Muscle of arm (tissue), 14 donors: ENCODE measurements at places on chromosomes 12 and 14. TPM values are rescaled to one million over a fixed set of nuclear protein-coding genes. Genes with fewer than 3 reads are reported as not detected.

B4GALNT3 gene
- polyA plus RNA-seq, result 15.5 TPM

TMEM30B gene
- 5.3 TPM for polyA plus RNA-seq

GPR84 gene
- not detected for polyA plus RNA-seq

SLC4A8 gene
- polyA plus RNA-seq, result 1.4 TPM

PLCZ1 gene
- polyA plus RNA-seq, result not detected

VTI1B gene
- 89.5 TPM for polyA plus RNA-seq

SLC38A2 gene
- polyA plus RNA-seq, result 179 TPM

POTEM gene
- not detected for polyA plus RNA-seq

SYNJ2BP gene
- polyA plus RNA-seq, result 24.1 TPM

PRKD1 gene
- polyA plus RNA-seq, result not detected

HCAR1 gene
- polyA plus RNA-seq, result 0.82 TPM

SYNE3 gene
- 9.5 TPM for polyA plus RNA-seq

RNASE7 gene
- 0.23 TPM for polyA plus RNA-seq

PTPRB gene
- polyA plus RNA-seq, result 14.7 TPM

BORCS5 gene
- polyA plus RNA-seq, result 7.1 TPM

DPPA3 gene
- polyA plus RNA-seq, result 0.18 TPM

PRB3 gene
- polyA plus RNA-seq, result not detected

SLC22A17 gene
- polyA plus RNA-seq, result 16.7 TPM

CACNA2D4 gene
- polyA plus RNA-seq, result 2.5 TPM

DENND5B gene
- polyA plus RNA-seq, result 9.1 TPM

PPP1R1A gene
- 59.5 TPM for polyA plus RNA-seq

RASSF9 gene
- polyA plus RNA-seq, result 3.2 TPM

ACACB gene
- polyA plus RNA-seq, result 9.2 TPM

TMEM119 gene
- 34.3 TPM for polyA plus RNA-seq

GALNT16 gene
- polyA plus RNA-seq, result 52.9 TPM

PTPRO gene
- polyA plus RNA-seq, result 1.8 TPM

SLCO1B1 gene
- polyA plus RNA-seq, result not detected

FGF23 gene
- polyA plus RNA-seq, result 0.15 TPM

GPR132 gene
- polyA plus RNA-seq, result 0.74 TPM

ADAM20 gene
- polyA plus RNA-seq, result not detected

IPO4 gene
- polyA plus RNA-seq, result 17.5 TPM

GARIN6 gene
- polyA plus RNA-seq, result not detected
